ENCODE measurements at places on chromosomes 16 and 17.

DNA sequence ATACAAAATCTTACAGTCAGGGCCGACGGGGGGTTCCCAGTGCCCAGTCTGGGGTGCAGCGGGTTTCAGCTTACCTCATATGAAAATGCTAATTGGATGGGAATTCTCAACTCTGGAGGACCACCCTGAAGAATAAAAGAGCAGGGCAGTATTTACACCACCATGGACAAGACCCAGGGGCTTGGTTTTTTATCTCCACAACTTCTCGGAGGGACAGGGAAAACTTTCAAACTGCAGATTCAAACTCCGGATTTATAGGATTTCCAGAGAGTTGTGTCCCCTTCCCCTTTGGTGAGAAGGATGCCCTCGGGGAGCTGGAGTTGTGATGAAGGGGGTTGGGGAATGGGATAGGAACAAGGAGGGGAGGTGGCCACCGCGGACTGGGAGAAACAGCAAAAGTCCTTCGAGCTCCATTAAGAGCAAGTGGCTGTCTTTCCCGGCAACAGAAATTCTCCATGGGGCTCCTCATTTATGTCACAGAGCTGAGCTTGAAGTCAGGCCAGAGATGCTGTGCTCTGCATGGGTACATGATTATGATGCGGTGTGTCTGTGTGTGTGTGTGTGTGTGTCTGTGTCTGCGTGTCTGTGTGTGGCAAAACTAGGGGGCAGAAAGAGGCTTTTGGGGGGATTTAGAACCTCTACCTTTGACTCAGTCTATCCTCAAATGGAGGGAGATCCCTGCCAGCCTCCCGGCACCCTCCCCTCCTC, 15.7 kb downstream of the FOXL1 start:
- DNase-seq, result no peak
- peaks cover 26% of the 10 kb centered on the region for H3K27me3 ChIP-seq
- H3K4me3 ChIP-seq, result no peak overlapping the region
- H3K36me3 ChIP-seq, result no peaks in the 10 kb centered on the region

DNA sequence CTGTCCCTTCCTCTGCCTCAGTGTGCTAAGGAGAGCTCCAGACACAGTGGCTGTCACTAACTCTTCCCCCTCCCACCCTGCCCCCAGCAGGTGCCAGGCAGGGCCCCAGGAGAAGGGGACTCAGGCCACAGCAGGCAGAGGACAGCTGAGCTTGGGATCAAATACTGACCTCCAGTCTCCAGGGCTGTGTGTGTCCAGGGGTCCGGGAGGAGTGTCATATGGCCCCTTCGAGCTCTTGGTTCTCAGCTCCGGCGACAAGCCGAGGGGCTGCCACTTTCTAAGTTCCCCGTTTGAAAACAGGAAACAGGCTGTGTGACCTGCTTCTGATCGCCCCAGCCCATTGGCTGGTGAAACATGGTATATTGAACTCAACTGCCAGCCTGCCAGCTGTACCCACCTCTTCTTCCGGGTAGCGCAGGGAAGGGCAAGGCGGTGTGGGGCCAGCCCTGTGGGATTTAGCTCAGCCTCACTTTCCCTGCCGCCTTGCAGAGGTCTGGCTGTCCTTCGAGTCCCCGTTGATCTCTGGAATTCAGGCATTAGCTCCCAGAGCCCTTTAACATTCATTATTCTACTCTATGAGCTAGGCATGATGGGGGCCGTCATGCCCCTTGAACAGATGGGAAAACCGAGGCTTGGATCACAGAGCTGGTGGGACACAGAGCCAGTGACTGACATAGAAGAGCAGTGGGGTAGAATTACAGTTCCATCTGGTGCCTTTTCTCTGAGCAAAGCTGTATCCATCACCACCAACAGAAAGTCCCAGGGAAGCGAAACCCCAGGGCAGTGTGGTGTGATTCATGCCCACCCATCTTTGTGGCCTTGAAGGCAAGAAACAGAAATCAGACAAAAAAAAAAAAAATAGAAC, at the start of gene SNX20:
TSS of gene SNX20 (minus strand) at position 292 of the 865 bp plus-strand sequence. CDS start 3,786 bp downstream, outside the sequence.
- H3K4me3 ChIP-seq, result peak within 1 kb of the TSS; percentile 81
- H3K27me3 ChIP-seq, result no peaks in the 10 kb centered on the region
- H3K36me3 ChIP-seq, result peaks cover 38% of the 10 kb centered on the region
- peaks cover 84% of the 10 kb centered on the region for H3K4me1 ChIP-seq
- peak within 1 kb of the TSS; percentile 93 for H3K27ac ChIP-seq

DNA sequence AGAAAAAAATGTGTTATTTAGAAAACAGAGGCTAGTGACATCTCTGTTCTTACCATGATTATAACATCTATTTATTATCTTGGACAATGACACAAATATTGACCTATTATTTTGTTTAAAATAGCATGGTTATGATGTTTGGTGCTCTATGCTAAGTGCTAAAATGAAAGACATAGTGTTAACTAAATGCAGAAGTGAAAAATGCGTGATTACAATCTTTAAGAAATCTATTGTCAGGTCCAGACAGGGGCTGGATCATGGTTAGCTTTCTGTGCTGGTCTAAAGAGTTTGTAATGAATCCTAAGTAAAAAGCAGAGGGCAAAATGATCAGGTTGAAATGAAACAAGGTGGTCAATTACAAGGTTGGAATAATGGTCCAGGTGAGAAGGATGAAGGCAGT, 622 bp upstream of the KRT28 start:
- DNase-seq, result no peak
- H3K4me1 ChIP-seq, result peaks cover 2% of the 10 kb centered on the region
- no peaks in the 10 kb centered on the region for H3K36me3 ChIP-seq
- H3K4me3 ChIP-seq, result no peak overlapping the region
- no peak overlapping the region for H3K27ac ChIP-seq
- H3K27me3 ChIP-seq, result peaks cover 35% of the 10 kb centered on the region

GRCh38 chr17:15456972-15457722, 10.3 kb downstream of the CDRT4 start:
- no peak for DNase-seq
- peaks cover 18% of the 10 kb centered on the region for H3K36me3 ChIP-seq
- no peak overlapping the region for H3K27ac ChIP-seq
- no peaks in the 10 kb centered on the region for H3K4me1 ChIP-seq
- no peaks in the 10 kb centered on the region for H3K27me3 ChIP-seq

DNA sequence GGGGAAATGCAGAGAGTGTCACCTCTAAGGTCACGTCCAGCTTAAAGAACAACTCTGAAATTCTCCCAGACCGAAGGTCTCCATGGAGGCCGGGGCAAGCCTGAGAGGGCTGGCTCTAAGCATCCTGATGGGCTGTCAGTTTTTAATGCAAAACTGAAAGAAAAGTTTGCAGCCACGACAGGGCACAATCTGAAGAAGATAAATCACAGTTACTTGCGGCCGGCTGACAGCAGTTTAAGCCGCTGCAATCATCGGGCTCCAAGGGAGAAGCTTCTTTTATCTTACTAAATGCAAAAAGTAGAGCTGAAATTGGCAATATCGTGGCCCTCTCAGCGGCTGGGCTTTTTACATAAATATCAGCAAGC, 168.8 kb downstream of the CYLD start:
- H3K36me3 ChIP-seq, result no peaks in the 10 kb centered on the region
- H3K27ac ChIP-seq, result no peak overlapping the region
- DNase-seq, result no peak

- no peaks in the 10 kb centered on the region for H3K4me1 ChIP-seq
- DNase-seq, result no peak
- no peaks in the 10 kb centered on the region for H3K27me3 ChIP-seq
- H3K36me3 ChIP-seq, result peaks cover 27% of the 10 kb centered on the region
- H3K27ac ChIP-seq, result no peak overlapping the region
Measured at GRCh38 chr17:16428098-16428882, 12.9 kb downstream of the TRPV2 start.

DNA sequence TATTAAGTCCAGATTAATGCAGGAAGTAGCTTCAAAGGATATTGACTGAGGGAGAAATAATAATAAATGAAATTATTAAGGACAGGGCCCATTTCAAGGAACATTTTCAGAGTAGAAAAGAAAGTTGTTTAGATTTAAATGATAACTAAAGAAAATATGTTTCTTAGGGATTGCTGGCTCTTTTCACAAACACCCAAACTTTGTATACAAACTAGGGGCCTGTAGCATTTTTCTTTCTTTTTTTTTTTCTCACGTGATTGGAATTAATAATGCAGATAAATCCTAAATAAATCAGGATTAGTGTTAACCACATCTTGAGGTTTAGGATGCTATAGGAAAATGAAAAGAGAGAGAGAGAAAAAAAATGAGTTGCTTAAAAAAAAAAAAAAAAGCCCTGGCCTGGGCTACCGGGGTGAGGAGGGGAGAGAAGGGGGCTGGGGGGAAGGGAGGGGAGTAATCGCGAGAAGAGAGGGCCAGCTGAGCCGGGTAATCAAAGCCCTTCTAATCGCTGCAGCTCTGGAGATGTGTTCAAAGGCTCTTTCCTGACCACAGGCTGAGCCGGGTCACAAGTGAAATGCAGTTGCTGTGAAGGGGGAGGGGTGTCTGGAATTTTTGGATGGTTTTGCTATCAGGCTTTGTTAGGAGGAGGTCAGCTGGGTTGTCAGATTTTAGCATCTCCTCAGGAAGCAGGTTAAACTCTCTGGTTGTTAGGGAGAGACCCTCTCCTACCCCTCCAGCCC, 104.6 kb upstream of the ZFHX3 start:
- H3K27me3 ChIP-seq, result no peaks in the 10 kb centered on the region
- no peak for DNase-seq
- no peaks in the 10 kb centered on the region for H3K36me3 ChIP-seq
- no peak overlapping the region for H3K4me3 ChIP-seq

GRCh38 chr16:11050944-11051343, 106.6 kb downstream of the CLEC16A start:
- peaks cover 95% of the 10 kb centered on the region for H3K4me1 ChIP-seq
- H3K36me3 ChIP-seq, result peaks cover 56% of the 10 kb centered on the region
- no peak for DNase-seq
- no peak overlapping the region for H3K4me3 ChIP-seq
- peak overlapping the region; percentile 92 for H3K27ac ChIP-seq
- H3K27me3 ChIP-seq, result no peaks in the 10 kb centered on the region

- no peaks in the 10 kb centered on the region for H3K36me3 ChIP-seq
- DNase-seq, result no peak
- peaks cover 12% of the 10 kb centered on the region for H3K4me1 ChIP-seq
- H3K27me3 ChIP-seq, result peaks cover 9% of the 10 kb centered on the region
Measured at GRCh38 chr17:69227541-69227940, 1.1 kb downstream of the ABCA10 start.

GRCh38 chr17:62735044-62735651, 73.0 kb downstream of the MARCHF10 start:
- H3K27me3 ChIP-seq, result peaks cover 42% of the 10 kb centered on the region
- H3K36me3 ChIP-seq, result no peaks in the 10 kb centered on the region
- peaks cover 3% of the 10 kb centered on the region for H3K4me1 ChIP-seq
- no peak overlapping the region for H3K27ac ChIP-seq

DNA sequence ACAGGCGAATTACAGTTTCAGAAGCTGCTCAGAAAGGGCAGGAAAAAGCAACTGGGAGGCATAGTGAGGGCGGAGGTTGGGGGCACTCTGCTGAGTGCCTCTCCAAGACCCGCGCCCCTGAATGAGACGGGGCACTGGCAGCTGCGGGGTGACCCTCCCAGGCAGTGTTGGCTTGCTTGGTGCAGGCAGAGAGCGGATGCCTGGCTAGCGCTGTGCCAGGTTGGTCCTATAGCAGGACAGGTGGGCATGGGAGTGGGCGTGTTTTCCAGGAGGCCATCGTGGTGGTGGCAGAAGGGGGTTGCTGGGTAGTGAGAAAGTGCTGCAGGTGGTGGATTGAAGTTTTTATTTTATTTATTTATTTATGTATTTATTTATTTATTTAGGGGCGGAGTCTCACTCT, 16.0 kb upstream of the SBK1 start:
- H3K27me3 ChIP-seq, result peaks cover 30% of the 10 kb centered on the region
- H3K4me3 ChIP-seq, result no peak overlapping the region
- H3K36me3 ChIP-seq, result no peaks in the 10 kb centered on the region
- H3K4me1 ChIP-seq, result peaks cover 32% of the 10 kb centered on the region

DNA sequence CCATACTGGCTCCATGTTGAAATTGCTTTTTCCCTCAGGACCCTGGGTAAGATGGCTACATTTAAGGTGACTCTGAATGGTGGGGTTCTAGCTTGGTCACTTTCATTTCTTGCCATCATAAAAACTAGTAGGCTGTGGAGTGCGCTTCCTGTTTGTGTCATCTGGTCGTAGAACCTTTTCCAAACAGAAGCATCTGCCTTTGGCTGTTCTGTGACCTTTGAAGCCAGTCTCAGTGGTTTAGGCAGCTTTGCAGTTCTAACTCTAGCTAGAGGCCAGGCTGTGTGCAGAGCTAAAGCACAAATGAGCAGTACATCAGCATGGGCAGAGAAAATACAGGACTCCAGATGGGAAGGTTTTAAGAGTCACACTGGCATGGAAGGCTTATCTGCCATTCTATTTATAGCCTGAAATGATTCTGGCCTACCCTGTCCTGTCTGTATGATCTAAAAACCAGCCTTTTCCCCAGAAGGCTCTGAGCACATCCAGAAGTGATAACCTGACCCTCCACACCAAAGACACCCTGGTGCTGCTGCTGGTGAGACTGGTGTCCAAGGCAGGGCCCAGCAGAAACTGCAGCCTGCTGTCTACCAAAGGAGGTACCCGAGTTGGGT, 8.6 kb downstream of the ESRP2 start:
- peak overlapping the region; percentile 81 for H3K27ac ChIP-seq
- H3K4me3 ChIP-seq, result no peak overlapping the region
- DNase-seq, result peak; percentile 65
- peaks cover 33% of the 10 kb centered on the region for H3K4me1 ChIP-seq

GRCh38 chr17:10127819-10128425, 70.5 kb downstream of the GAS7 start:
- no peaks in the 10 kb centered on the region for H3K36me3 ChIP-seq
- no peak overlapping the region for H3K27ac ChIP-seq
- H3K27me3 ChIP-seq, result no peaks in the 10 kb centered on the region
- no peak for DNase-seq
- H3K4me1 ChIP-seq, result no peaks in the 10 kb centered on the region

DNA sequence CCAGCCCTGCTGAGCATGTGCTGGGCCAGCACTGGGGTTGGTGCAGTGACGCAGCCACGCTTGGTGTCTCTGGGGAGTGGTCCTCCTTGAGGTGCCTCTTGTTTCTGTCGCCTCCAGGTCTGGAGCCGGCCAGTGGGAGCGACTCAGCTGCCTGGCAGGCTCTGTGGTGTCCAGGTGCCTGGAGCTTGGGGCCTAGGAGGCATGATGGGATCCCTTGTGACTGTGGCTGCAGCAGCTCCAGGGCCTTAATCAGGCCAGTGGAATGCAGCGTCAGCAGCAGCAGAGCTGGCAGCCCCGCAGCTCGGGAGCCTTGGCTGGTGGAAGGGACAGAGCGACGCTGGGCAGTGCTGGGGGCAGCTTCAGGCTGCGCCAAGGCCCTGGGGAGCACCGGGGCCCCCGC, 74.7 kb upstream of the CIBAR2 start:
- DNase-seq, result no peak
- H3K4me3 ChIP-seq, result no peak overlapping the region

DNA sequence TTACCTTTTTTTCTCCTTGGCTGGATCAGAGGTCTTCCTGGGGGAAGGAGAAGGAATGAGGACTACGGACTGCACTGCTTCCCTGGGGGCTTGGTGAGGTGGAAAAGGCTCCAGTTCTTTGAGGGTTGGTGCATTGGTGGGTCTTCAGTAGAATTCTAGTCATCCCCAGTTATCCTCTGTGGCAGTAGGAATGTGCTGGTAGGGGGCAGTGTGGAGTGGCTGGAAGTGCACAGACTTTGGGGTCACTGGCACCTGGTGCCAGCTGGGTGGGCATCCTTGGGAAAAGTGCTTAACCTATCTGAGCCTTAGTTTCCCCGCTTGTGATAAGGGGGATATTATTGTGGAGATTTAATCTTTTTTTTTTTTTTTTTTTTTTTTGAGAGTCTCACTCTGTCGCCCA, 6.3 kb downstream of the TAC4 start:
- no peak overlapping the region for H3K4me3 ChIP-seq
- H3K27me3 ChIP-seq, result no peaks in the 10 kb centered on the region
- no peaks in the 10 kb centered on the region for H3K36me3 ChIP-seq
- no peak overlapping the region for H3K27ac ChIP-seq
- H3K4me1 ChIP-seq, result peaks cover 15% of the 10 kb centered on the region

GRCh38 chr17:78722246-78722761, 59.8 kb downstream of the CYTH1 start:
- peaks cover 87% of the 10 kb centered on the region for H3K4me1 ChIP-seq
- no peak overlapping the region for H3K27ac ChIP-seq
